ENCODE measurements at places on chromosomes 2 and 18.

- no peak for DNase-seq
These were observed 267.8 kb downstream of the PID1 start for GRCh38 chr2:229003256-229003655.

DNA sequence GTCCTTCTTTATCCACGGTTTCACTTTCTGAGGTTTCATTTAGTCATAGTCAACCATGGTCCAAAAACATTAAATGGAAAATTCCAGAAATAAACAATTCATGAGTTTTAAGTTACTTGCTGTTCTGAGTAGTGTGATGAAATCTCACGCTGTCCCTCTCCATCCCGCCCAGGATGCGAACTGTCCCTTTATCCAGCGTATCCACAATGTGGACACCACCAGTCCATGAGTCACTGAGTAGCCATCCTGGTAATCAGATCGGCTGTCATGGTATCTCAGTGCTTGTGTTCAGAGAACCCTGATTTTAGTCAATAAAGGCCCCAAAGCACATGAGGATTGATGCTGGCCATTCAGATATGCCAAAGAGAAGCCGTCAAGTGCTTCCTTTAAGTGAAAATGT lies 3.7 kb downstream of the SP140L start:
- no peak for DNase-seq

DNA sequence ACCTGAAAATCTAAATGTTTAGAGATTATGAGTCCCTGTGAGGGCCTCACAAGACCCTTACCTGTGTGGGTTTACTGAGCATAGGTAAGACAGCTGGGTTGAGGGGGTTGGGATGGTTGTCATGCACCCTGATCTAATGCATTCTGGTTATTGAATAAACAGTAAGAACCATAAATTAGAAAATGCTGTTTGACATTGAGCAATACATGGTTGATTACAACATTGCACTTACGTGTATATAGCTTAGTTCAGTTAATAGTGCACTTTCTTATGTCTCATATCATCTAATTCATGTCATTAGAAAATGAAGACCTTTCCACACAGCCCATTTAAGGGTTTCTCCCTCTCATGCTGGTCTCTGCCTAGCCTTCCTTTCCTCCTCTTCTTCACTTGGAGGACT lies 253.5 kb upstream of the ATP5MC3 start:
- DNase-seq, result no peak

- no peak for DNase-seq
These were observed 162.3 kb upstream of the REV1 start for GRCh38 chr2:99651930-99652670.

GRCh38 chr2:141959941-141960340 lies 170.9 kb downstream of the LRP1B start:
- DNase-seq, result no peak

- DNase-seq, result no peak
These were observed 177.1 kb upstream of the KLHL29 start for GRCh38 chr2:23207871-23208270.

GRCh38 chr18:64707052-64707451 lies 558.2 kb upstream of the LINC00305 start:
- DNase-seq, result no peak

DNA sequence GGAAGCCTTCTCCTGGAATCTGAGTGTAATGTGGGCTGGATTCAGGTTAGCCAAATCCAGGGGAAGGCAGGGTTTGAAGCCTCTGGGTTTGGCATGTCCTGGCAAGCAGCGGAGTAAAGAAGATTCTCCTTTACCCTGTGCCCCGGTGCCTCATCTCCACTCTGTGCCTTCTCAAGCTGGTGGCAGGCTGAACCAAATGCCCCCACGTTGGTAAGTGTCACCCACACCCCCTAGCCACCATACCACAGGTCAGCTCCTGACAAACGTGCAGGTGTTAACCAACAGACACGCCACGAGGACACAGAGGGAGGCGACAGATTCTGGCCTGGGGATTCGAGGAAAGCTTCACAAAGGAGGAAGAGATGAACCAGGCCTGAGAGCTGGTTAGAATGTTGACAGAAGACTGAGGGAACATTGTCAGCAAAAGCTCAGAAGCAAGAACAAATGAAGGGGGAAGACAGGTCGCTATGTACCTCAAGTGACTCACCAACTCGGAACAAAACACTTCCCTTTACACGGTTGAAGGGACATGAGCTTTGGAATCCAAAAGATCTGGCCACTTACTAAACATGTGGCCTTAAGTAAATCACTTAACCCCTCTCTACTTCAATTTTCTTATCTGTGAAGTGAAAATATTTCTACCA lies 85.2 kb upstream of the LCLAT1 start:
- DNase-seq, result no peak

GRCh38 chr2:173452416-173452815 lies 97.7 kb downstream of the CDCA7 start:
- DNase-seq, result no peak

DNA sequence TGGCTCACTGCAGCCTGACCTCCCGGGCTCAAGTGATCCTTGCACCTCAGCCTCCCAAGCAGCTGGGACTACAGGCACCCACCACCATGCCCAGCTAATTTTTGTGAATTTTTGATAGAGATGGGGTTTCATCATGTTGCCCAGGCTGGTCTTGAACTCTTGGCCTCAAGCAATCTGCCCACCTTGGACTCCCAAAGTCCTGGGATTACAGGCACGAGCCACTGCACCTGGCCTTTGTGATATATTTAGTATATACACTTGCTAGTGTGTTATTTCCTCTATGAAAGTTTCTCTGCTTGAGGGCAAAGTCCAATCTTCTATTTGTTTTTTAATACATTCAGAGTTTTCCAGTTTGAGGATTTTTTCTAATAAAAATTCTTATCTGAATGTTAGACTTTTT lies 119.3 kb downstream of the GALNT3 start:
- DNase-seq, result no peak
